ENCODE measurements at places on chromosomes 1 and 21.

DNA sequence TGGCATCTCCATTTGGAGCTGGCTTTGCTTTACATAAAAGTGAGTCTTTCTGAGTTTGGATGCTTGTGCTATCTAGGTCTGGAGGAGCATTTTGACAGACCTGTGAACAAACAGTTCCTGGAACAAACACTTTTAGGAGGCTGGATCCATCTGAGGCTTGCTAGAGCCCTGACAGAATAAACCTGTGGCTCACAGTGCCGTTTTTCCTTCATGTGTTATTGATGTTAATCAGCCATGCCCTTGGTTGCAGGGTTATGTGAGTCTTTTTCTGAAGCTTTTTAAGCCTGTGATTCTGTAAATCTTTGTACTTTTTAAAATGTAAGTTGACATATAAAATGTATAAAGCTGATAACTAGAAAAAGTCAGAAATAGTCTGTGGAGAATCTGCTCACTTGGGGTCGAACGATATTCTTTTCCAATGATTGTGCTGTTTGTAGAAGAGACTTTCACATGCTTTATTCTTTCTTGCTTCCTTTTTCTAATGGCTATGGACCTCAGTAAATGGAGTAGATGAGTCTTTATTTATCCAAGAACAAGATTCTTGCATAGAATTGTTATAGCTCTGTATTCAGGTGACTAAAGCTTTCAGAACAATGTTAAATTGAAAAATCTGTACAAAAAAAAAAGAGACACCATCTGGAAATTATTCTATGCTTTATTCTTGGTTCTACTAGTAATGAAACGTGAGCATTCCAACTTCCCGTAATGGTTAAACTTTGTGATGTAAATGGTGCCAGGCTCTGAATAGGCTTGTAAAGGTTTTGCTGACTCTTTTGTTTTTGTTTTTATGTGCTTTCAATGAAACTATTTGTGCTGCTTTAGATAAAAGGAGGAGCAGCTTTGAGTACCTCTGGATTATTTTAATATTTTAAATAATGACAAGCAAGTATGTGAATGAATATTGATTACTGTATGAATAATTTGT is 53.7 kb downstream of the CACHD1 start:
- DNase-seq, result no peak

DNA sequence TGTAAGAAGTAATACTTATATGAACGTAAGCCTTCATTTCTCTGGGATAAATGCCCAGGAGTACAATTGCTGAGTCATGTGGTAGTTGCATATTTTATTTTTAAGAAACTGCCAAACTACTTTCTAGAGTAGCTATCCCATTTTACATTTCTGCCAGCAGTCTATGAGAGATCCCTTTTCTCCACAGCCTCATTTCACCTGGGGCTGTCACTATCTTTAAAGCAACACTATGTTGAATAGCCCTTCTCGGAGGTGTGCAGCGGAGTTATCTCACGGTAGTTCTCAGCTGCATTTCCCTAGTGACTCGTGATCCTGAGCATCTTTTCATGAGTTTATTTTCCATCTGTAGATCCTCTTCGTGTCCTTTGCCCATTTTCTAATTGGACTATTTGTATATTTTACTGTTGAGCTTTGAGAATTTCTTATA is 93.4 kb downstream of the ADARB1 start:
- no peak for DNase-seq

DNA sequence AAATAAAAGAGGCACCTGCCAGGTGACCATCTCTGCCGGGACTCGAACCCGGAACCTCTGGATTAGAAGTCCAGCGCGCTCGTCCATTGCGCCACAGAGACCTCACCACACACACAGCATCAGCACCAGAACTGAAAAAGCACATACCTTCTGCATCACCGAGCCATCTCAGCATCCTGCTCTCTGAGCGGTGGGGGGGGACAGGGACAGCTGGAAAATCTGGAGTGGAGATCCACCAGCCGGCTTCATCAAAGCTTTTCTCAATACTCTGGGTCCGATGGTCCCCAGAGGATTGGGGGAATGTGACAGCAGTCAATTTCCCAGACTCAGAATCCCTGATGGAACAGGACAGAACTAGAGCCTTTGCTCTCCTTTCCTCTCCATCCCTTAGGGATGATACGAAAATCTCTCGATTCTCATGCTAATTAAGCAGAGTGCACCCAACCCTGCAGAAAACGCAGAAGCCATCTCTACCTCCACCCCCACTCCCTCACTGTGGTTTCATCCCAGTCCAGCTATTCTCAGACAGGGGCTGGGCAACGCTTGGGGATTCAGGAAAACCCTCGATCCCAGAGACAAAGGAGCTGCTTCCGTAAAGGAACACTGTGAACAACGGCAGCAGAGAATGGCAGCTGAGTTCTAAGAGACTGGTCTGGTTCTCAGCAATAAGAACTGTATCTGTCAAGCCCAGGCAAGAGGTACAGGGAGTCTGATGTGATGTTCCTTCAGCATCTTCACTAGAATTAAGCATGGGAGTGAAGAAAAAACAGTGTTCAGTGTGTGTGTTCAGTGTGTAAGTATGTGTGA is 29.6 kb upstream of the CADM3 start:
- DNase-seq, result peak; percentile 40

- peak; percentile 54 for DNase-seq
These were observed 49.8 kb downstream of the KCNT2 start for GRCh38 chr1:196558411-196558810.

GRCh38 chr1:5485436-5485835 is 506.8 kb downstream of the NPHP4 start:
- no peak for DNase-seq

DNA sequence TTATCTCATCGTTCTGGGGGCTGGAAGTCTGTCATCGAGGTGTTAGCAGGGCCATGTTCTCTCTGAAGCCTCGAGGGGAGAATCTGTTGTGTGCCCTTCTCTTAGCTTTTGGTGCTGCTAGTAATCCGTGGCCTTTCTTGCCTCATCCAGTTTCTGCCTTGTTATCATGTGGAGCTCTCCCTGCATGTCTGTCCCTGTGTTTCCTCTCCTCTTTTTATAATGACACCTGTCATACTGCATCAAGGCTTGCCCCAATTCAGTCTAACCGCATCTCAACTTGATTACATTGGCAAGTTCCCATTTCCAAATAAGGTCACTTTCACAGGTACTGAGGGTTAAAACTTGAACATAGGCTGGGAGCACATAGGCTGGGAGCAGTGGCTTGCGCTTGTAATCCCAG is 82.6 kb upstream of the CNIH3 start:
- DNase-seq, result no peak

DNA sequence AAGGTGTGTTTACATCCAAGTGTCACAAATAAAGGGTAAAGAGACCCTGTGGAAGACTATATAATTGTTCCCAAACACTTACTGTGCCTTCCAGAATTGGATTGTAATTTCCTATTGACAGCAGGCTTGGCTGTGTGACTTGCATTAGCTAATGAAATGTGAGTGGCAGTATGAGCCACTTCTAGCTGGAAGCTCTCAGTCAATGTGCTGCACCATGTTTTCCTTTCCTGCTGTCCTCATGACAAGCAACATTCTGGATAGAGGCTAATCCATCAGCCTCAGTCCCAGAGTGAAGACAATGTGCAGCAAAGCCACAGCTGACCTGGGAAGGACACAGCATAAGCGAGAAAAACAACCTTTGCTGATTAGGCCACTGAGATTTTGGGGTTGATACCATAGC is 5.9 kb upstream of the FOXJ3 start:
- no peak for DNase-seq

GRCh38 chr1:159925719-159926078 is 392 bp upstream of the TAGLN2 start:
- DNase-seq, result peak; percentile 64

- peak; percentile 97 for DNase-seq
These were observed 775 bp downstream of the TMEM125 start for GRCh38 chr1:43270421-43271095.

- no peak for DNase-seq
These were observed 2.7 kb upstream of the PRDM16 start for GRCh38 chr1:3066250-3066711.

DNA sequence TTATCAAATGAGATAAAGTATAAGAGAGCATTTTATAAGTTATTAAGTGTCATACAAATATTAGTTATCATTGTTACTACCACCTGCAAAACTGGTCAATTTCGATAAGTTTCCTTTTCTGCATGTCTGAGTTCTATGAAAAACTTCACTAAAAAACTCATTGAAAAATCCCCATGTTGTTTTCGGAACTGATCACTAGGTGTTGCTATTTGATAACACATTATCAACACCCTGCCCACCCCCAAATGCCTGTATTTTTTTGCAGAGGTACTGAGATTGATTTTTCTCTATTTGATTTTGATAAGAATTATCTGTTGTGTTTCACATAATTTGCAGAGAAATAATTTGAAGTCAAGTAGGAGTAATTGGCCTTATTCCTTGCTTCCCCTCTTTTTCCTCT is 22.1 kb upstream of the DISP1 start:
- DNase-seq, result peak; percentile 59

DNA sequence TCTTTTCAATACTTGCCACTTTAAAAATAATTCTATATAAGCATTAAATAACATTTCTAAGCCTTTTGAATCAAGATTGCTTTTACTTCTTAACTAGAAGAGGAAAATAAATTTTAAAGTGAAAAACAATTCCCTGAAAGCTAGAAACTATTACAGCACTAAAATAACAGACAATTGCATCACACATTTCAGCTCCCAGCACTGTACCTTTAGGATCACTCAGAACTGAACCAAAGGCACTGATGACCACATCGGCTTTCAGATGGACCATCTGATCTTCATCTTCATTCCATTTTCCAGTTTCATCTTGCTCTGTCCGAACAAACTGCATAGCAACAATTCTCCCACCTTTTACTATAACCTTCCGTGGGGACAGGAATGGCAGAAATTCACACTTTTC is 347.3 kb downstream of the DPYD start:
- DNase-seq, result no peak

- DNase-seq, result no peak
These were observed 29.0 kb downstream of the WNT9A start for GRCh38 chr1:227918736-227919135.

GRCh38 chr1:204130981-204131892 is 20.6 kb downstream of the ETNK2 start:
- peak; percentile 96 for DNase-seq

DNA sequence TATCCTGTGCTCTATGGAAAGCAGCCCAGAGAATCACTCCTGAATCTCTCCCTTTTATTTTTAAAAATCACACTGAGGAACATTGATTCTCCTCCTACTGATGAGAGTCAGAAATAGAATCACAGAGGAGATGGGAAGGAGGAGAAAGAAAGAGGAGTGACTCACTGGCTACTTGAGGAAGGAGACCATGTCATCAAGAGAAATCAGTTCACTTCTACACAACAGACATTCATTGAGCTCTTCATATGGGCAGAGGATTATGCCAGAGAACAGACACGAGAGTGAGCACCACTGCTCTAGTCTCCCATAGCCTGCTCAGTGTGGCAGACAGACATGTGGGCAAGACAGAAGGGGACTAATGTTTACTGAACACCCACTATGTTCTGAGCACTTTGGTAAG is 44.2 kb downstream of the RAB3B start:
- DNase-seq, result no peak

- DNase-seq, result no peak
These were observed 25.0 kb downstream of the PTGFRN start for GRCh38 chr1:116934586-116935207.

DNA sequence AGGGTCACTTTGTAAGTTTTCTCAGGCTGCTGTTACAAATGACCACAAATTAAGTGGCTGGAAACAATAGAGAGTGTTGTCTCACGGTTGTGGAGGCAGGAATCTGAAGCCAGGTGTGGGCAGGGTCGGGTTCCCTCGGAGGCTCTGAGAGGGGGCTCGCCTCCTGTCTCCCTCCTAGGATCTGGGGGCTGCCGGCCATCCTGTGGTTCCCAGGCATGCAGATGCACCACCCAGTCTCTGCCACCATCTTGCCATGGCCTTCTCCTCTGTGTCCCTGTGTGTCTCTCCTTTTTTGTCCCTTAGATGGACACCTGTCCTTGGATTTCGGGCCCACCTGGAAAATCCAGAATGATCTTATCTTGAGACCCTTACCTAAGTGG is 4.8 kb downstream of the TP73 start:
- no peak for DNase-seq

- no peak for DNase-seq
These were observed 92.5 kb downstream of the LRRC40 start for GRCh38 chr1:70112838-70113237.

GRCh38 chr1:28135371-28136168 is 40.9 kb downstream of the PTAFR start:
- peak; percentile 74 for DNase-seq

- DNase-seq, result no peak
These were observed 11.0 kb upstream of the OLIG1 start for GRCh38 chr21:33058957-33059356.

- peak; percentile 66 for DNase-seq
These were observed 27.4 kb downstream of the VANGL1 start for GRCh38 chr1:115669002-115669673.

DNA sequence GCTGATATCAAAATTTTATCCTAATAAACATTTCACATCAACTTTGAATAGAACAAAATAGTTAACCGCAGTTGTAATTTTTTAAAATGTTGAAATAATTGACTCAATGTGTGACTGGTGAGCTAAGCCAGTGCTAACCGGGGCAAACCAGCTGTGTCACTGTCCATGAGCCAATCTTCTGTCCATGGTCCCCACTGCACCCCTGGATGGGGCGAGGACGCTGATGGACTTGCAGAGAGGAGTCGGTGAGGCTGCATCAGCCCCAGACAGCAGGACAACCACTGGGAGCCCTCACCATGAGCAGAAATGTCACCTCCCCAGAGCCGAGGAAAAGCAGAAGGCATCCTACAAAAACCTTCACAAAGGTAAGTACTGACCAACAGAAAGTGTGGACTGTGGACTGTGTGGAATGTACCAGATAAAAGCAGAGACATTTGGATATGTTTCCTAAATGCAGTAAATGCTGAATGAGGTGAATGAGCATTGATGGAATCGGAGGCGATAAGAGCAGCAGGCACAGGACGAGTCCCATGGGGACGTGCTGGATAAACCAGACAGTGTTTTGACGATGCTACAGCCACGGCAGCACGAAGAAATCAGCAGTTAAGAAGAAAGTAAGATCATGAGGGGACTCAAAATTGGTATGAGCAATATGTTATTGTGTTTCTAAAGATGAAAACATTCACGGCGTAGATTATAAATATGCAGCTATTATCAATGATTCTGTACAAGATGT is 115.0 kb upstream of the BACE2 start:
- no peak for DNase-seq

DNA sequence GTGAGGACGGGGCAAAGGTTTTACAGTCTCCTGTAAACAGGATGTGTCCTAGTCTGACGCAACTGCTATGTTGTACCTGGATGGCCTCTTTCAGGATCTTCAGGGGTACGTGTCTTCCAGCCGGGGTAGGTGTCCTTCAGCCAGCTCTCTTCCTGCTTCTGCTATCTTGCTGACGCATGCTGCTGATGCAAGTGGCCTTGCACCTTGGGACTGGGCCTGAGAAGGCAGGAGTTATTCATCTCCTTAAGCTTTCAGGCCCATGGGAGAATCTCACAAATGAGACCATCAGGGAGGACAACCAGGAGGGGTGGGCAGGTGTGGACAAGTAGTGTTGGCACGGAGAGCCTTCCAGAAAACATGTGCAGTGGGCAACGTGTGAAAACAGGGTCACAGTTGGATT is 7.9 kb upstream of the SPRR1B start:
- no peak for DNase-seq
